Stimulated activated CD8-positive, alpha-beta memory T cell treated with anti-CD3 and anti-CD28 coated beads, Interleukin-4, amount 100 ng/mL, for 1 hour (primary cell): ENCODE measurements at places on chromosomes 11 and 22.

DNA sequence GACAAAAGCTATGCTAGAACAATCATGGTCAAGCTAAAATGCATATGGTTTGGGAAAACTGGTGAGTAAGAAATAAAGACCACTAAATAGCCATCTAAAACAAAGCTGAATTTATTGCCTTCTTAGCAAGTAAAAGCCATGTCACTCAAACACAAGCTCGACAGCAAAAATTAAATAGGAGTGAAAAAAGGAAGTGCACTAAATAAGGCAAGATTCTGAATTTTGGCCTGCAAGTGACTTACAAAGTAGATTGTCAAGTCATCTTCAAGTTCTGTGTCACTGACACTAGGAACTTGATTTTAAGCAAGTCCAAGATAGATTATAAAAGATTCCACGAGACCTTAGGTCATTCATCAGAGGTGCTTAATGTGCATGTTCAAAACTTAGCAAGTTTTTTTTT, 27.4 kb downstream of the TUG1 start:
- no peak for DNase-seq

- no peak for DNase-seq
These were observed 9.9 kb upstream of the MAP6 start for GRCh38 chr11:75678620-75679259.

DNA sequence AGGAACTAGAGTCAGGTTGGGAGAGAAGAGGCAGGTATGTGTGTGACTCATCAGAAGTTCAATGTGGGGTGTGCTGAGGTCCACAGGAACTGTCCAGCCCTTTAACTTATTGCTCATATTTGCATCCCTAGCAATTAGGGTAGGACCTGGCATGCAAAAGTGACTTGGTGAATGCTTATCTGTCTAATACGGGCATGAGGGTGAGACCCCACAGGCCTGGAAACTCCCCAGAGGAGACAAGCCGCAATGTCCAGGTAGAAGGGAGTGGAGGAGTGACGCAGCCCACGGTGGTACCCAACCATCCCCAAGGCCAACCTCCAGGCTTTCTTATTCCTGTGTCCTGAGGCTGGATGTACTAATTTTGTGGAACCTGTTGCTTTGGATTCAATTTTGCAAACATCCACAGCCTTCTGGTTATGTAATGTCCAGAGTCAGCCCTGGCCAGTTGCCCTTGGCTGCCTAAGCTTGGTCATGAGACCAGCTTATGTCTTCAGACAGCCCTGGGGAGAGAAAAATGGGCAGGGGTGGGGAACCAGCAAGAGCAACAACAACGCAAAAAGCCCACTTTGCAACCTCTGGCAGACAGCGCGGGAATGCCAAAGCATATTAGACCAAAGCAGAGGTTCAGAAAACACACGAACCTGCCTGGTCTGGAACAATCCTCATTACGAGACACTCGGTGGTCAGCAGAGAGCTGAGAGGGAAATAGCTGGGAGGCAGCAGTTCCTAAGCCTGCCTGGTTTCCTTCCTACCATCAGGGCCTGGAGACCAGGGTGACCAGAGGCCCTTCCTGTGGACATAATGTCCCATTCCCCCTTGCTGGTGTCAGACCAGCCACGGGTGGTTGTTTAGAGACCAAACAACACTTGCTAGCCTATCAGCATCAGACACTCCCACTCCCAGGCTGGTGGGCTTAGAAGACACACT, 49.3 kb downstream of the TIMP3 start:
- DNase-seq = no peak

- DNase-seq = no peak
These were observed 66.1 kb downstream of the PANX1 start for GRCh38 chr11:94194712-94195111.

DNA sequence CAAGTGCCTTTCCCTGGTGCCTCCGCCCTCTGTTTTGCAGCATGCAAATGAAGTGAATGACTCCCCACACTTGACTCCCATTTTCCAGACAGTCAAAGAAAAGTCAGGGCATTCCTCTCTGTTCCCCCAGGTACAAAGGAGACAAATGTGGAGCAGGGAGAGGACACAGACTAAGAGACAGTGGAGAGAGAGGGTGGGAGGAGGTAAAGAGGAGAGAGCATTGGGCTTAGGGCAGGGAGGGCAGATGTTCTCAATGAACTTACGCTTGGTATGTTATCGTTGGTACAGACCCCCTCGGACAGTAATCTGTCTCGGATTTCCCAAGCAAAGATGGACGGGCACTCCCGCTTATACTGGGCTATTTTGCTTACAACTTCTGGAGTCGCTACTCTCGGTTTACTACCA, 9.8 kb downstream of the PAX6 start:
- no peak for DNase-seq

DNA sequence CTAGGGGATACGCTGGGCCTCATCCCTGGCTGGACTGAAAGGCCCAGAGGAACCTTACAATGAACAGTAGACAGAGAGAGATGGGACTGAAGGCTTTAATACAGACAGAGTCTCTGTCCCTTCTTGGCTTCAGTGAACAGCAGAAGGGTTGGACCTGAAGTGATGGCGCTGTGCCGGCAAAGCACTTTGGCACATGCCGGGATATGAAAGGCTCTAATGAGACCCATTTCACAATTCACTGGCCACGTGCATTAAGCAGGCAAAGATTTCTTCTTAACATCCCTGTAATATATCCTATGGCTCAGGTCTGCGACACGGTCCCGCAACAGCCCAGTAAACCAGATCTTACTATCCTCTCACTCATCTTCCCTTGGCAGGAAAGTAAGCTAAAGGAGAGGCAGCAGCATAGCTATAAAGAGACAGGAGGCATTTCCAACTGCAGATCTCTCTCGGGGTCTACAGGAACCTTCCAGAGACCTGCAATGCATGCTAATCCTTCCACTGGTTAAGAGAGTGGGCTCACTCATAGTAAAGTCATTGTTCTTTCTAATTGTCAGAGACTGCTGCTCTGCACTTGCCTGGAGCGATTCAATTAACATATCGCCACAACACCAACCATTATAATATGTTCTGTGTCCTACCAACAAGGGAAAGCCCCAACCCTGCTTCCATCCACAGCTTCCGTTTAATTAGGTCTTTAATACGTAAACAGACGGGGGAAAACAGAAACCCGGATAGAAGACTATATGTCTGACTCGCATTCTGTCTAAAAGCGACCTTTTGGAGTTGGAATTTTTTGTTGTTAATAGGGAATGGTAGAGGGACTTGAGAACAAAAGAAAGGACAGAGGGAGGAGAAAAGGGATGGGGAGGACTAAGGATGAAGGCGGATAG, 1179.0 kb downstream of the LRRC4C start:
- DNase-seq = no peak

DNA sequence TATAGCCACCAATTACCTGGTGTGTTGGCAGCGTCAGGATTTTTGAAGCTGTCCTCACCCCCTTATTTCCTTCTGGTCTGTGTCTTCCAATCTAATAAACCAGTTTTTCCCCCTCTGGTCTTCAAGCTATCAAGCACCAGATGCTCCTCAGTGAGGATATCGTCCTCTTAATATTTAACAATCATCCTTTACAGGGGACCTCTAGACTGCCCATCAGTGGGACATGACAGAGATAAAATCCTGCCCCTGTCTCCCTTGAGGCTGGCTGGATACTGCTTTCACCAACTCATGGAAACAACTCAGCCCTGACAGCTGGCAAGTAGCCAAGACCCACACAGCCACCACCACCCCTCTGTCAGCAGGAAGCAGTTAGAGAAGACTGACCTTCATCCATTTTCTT, 421.0 kb upstream of the API5 start:
- no peak for DNase-seq

DNA sequence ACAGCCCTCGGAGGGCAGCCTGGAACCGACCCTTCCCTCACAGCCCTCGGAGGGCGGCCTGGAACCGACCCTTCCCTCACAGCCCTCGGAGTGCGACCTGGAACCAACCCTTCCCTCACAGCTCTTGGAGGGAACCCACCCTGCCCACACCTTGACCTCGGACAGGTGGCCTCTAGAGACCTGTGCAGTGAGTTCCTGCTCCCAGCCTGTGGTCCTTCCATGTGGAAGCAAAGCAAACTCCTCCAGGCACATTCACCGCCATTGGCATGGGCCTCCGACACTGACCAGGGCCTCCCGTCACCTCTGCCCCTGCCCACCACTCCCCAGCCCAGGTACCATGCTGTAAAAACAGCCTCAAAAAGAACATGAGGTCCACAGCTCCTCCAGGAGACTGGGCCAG, 272.1 kb downstream of the BRD1 start:
- DNase-seq = no peak

DNA sequence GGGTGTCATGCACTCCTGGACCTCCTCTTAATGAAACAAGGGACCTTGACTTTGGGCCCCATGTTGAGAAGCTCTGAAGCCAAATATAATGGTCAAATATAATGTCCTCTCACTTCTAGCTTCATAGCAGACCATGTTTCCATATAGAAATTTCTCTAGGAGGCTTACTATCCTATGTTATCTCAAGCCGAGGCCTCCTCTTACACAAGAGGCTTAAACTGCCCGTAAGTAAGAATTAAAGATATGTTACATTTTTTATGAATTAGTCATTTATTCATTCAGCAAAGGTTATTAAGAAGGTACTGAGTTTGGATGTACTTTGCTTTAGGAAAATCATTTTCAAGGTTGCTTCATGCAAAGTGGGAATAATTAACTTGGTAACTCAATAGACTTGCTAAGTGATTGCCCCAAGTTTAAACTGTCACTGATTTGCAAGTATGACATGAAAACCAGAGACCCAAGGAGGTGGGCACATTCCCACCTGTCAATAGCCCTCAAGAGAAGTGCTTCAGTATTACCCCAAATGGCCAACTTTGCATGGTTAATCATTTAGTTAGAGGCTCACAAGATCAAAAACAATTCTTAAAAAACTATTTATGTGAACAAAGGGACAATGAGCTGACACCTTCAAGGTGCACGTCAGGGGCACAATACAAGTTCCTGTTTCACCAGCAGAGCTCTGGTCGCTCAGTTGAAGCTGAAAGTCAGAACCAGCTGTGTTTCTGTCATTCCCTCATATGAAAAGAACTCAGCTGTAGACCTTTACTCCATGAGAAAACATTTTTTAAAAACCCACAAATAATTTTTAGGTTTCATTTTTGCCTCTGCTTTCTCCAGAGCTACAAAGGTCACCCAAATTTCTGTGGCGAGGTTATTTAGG, 20.9 kb downstream of the BDNF start:
- DNase-seq = no peak

GRCh38 chr11:830295-831117, 2.2 kb upstream of the CD151 start:
- no peak for DNase-seq

GRCh38 chr22:23657727-23658126, 25.6 kb upstream of the DRICH1 start:
- no peak for DNase-seq

GRCh38 chr11:1234054-1234720, 11.3 kb downstream of the MUC5B start:
- no peak for DNase-seq

- DNase-seq = no peak
These were observed 393 bp downstream of the RELA start for GRCh38 chr11:65662247-65662798.

GRCh38 chr11:60786811-60787567, 1.9 kb downstream of the MS4A10 start:
- no peak for DNase-seq

DNA sequence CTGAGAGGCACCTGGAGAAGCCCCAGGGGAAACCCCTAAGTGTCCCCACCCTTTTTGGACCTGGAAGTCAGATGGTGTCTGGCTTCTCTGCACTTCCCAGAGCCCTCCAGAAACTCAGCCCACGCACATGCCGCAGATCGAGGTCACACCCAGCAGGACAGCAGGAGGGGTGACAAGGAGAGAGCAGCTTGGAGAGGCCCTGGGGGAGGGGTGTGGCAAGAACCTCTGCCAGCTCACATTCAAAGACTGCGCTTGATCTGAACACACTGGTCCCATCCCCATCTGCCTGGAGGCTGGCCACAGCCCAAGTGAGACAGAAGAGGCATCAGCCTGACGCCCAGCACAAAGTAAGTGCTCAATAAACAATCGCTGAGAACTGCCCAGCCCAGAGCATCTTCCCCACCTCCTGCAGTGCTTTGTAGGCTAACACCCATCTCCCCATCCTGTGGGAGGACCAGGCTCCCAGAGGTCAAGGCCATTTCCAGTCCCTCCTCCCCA, 21.4 kb downstream of the TMPRSS6 start:
- no peak for DNase-seq

GRCh38 chr11:95134491-95134890, 44.8 kb downstream of the ENDOD1 start:
- DNase-seq = no peak

DNA sequence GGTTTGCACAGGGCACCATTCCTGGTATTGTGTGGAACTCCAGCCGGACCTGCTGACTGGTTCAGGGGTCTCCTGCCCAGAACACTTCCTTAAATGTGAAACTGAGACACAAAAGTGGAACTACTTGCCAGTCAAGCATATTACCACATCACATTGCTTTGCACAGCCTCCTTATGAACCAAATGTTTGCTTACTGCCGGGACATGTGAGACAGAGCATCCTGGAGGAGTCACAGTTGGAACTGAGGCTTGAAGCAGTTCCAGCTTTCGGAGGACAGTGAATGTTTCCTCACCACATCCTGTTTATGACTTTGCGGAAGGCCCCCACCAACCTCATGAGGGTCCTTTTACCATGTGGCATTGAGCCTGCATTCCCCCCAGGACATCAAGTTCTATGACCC, 105.8 kb upstream of the ARHGAP42 start:
- no peak for DNase-seq

- no peak for DNase-seq
These were observed 151.4 kb downstream of the BLID start for GRCh38 chr11:121964591-121964990.

- DNase-seq = no peak
These were observed 13.8 kb downstream of the FLI1 start for GRCh38 chr11:128707681-128708080.

DNA sequence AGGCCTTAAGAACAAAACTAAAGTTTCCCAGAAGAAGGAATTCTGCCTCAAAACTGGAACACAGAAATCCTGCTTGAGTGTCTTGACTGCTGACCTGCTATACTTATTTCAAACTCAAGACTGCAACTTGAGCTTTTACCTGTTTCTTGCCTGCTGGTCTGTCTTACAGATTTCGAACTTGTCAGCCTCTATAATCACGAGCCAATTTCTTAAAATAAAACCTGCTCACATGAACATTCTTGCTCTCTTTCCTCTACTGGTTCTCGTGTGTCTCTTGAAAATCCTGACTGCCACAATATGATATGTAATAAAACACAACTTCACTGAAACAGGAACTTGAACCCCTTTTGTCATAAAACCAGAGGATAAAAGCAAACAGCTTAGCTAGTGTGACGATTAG, 13.9 kb downstream of the PATL1 start:
- DNase-seq = no peak
